Activated CD8-positive, alpha-beta memory T cell treated with anti-CD3 and anti-CD28 coated beads, Interleukin-2, amount 10 ng/mL, durations not matched to agents 7 days and 5 days (primary cell): ENCODE measurements at places on chromosomes 7 and 10. TPM values are rescaled to one million over a fixed set of nuclear protein-coding genes. Genes with fewer than 3 reads are reported as not detected.

NUTM2B gene
- total RNA-seq, result 1.3 TPM

GRID1 gene
- not detected for total RNA-seq

OPALIN gene
- not detected for total RNA-seq

ASB10 gene
- not detected for total RNA-seq

ZMIZ1 gene
- total RNA-seq, result 52.7 TPM

FAM13C gene
- total RNA-seq, result not detected

GPR141 gene
- not detected for total RNA-seq

CPED1 gene
- total RNA-seq, result 0.16 TPM

ZNF467 gene
- not detected for total RNA-seq

C7orf57 gene
- total RNA-seq, result 0.15 TPM
